ENCODE measurements at places on chromosomes 3 and 15. TPM values are rescaled to one million over a fixed set of nuclear protein-coding genes. Genes with fewer than 3 reads are reported as not detected.

- no peak for DNase-seq
Observed at GRCh38 chr15:41104234-41104633, 11.8 kb downstream of the INO80 start.

DNA sequence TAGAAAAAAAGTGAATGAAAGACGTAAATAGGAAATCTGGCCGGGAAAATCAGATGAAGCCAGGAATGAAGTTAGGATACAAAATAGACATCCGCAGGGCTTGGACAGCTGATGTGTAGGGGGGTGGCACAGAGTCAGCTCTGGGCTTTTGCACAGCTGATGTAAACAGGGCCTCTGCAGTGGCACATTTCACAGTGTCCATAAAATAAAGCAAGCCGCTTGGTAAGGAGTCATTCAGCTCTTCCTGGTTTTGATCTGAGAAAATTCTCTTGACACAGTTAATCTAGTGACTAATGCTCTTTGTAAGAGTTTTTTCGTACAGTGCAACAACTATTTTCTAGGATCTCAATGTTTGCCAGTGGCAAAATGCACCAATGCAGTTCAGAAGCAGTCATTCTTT, 153.3 kb downstream of the USP13 start:
- no peak for DNase-seq

DNA sequence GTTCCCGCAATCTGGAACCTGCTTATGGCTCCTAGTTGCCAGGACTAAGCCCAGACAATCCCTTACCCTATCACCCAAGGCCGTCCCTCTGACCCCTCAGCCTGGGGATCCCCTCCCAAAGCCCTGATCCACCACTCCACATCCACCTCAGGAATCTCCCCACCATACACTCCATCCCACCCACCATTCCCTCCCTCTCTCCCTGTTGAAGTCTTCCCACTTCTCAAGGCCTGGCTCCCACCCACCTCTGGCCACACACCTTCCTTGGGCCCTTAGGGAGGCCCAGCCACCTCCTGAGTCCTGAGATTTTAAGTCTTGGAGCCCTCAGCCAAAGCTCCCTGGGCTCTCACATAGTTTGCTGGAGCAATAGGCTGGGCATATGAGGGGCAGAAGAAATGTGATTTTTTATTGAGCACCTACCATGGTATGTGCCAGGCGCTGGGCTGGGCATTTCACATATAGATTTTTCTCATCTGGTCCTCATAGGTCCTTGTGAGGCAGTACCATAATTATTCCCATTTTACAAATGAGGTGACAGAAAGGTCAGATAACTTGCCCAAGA, 48.1 kb downstream of the HCN4 start:
- no peak for DNase-seq

- no peak for DNase-seq
Observed at GRCh38 chr3:100802126-100802525, 92.8 kb downstream of the TFG start.

- no peak for DNase-seq
Observed at GRCh38 chr15:77139312-77139711, 68.4 kb upstream of the TSPAN3 start.

- no peak for DNase-seq
Observed at GRCh38 chr3:50202353-50203112, 2.5 kb upstream of the SLC38A3 start.

GRCh38 chr15:67501177-67501835, 19.6 kb upstream of the C15orf61 start:
- DNase-seq: no peak

DNA sequence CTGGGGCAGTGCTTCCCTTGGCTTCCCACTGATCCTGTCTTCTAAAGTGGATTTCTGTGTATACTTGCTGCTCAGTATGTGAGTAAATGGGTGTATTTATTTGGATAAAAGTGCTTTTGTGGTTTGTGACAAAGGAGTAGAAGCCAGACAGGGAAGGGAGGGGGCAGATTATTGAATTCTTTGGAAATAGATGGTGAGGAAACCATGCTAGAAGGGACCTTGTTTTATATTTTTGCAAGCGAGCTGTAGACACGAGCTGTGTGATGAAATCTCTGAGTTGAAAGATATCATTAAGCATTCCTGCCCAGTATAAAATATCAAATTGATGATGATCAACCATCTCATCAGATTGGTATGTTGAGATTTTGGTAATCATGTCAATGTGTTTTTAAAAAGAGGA, 68.9 kb downstream of the DUT start:
- no peak for DNase-seq

DNA sequence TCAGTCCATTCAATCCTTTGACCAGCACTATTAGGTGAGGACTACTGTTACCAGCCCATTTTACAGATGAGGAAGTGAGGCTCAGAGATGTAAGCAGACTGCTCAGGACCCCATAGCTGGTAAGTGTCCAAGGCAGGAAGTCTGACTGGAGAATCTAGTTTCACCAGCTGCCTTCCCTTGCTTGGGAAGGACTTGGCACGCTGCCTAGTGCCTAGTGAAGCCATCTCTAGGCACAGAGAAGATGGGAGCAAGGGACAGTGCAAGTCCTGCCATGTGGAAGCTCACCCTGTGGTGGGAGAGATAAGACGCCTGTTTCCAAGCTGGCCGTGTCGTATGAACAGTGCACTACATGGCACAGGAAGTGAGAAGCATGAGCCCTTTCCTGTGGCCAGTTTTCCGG, 111.8 kb upstream of the TMC3 start:
- no peak for DNase-seq

- DNase-seq: no peak
Observed at GRCh38 chr3:54421943-54422342, 299.6 kb downstream of the CACNA2D3 start.

DNA sequence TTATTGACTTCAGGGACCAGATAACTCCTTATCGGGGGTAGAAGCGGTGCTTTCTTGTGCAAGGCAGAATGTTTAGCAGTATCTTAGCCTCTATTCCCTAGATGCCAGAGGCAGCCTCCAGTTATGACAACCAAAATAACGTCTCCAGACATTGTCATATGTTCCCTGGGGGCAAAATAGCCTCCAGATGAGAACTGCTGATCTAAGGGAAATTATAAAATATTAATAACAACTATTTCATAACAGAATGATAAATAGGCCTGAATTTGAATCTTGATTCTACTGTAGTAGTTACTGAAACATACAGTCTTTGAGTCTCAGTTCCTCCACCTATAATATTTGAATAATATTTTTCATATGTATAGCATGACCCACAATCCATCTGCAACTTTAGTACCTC, 1431.3 kb downstream of the ZPLD1 start:
- no peak for DNase-seq

DNA sequence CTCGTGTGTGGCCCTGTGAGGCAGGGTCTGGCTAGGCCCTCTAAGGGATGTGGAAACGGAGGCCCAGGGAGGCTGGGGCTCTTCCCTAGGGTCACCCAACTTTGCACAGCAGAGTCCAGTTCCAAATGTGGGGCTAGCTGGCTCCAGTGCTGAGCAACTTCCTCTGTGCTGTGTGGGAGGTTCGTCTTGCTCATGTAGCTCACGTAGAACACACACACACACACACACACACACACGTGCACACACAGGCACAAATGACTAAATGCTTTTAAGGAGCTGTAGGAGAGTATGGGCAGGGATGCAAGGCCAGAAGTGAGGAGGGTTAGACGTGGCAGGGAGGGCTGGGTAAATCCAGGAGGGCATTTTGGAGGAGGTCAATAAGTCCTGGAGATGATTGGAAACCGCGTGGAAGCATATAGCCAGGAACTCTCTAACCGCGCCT, 213.8 kb downstream of the RPLP1 start:
- DNase-seq: no peak

DNA sequence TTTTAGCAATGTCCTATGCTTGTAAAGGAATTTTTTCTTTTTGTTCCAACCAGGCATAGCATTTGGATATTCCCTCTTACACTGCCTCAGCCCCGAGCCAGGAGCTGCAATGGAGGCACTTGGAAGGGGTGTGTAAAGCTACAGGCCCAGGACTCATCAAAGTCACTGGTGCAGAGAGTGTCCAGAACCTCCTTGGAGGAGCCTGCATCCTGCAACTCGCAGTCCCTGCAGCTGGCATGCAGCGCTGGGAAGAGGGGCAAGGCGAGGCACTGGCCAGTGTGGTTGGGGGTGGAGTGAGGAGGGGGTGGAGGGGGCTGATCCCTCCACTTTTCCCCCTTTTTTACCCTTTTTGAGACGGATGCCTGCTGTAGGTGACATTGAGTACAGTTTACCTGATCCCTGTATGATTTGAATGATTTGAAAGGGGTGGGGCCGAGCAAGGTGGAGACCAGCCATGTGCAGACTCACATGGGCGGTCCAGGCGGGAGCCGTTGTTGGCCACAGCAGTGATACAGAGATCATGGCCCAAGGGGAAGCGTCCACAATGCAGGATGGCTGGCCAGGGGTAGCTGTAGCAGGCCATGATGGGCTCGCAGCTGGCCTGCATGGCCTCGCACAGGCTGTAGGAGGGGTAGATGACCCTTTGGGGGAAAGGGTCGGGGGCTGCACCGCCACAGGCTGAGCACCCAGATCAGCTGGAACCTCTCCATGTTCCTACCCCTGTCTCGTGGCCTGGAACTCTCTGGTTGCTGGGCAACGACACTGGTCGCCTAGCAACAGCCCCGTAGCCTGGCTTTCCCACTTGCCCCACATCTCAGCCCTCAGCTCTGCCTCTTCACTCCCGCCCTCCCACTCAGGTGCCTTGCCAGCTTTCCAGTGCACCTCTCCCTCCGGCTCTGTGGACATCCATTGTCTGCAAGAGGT, 7.9 kb downstream of the P4HTM start:
- no peak for DNase-seq

- DNase-seq: no peak
Observed at GRCh38 chr3:196645096-196645495, 5.6 kb downstream of the NRROS start.

PLA1A gene
- polyA plus RNA-seq: 0.35 TPM

RASL12 gene
- 11.5 TPM for polyA plus RNA-seq

GHSR gene
- polyA plus RNA-seq: not detected

All from left renal pelvis (tissue), 4 donors.